ENCODE measurements at places on chromosomes 6 and 20.
A peak's percentile ranks its signal among the peaks of the same experiment; 100 is the strongest.

DNA sequence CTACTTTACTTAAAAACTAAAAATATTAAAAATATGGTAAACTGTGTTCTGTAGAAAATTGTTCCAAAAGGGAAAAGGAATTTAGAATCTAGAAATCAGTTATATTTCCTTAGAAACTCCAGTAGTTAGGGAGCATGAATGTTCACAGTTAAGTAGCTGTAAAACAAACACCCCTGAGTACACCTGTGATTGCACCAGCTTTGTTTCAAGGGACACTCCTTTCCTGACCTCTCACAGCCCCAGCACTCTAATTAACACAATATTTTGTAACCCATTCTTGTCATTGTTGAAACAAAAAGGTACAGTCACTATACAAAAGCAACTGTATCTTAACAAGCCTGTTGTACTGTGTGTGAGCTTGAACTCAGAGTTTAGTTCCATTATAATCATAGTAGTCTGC is 72.3 kb downstream of the NCOA7 start:
- no peak for DNase-seq

DNA sequence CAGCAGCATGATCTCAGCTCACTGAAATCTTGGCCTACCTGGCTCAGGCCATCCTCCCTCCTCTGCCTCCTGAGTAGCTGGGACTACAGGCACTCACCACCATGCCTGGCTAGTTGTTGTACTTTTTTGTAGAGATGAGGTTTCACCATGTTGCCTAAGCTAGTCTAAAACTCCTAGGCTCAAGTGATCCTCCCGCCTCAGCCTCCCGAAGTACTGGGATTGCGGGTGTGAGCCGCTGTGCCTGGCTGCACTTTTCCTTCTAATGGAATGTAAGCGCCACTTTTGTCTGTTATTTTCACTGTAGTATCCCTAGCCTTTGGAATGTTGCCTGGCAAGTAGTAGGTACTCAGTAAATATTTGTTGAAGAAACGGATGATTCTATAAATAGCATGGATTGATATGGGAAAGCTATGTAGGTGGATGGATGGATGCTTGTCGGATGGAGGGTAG is 10.4 kb upstream of the TRIB3 start:
- no peak for DNase-seq

DNA sequence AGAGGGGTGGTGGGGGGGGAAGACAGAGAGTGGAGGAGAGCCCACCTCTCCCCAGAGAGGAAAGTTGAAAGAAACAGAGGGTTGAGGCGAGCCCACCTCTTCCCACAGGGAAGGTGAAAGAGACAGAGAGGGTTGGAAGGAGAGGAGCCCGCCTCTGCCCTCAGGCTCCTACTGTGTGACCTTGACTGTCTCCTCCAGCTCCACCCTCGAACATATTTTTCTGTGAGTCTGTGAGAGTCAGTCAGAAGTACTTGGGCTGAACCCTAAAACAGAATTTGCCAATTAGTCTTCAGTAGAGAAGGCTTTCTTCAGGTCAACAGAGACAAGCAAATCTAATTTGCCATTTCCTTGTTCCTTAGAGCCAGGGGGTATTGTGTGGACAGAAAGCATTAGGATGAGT is 153.7 kb upstream of the SNX9 start:
- no peak for DNase-seq

GRCh38 chr20:50343490-50344179 is 153.0 kb downstream of the CEBPB start:
- no peak for DNase-seq

DNA sequence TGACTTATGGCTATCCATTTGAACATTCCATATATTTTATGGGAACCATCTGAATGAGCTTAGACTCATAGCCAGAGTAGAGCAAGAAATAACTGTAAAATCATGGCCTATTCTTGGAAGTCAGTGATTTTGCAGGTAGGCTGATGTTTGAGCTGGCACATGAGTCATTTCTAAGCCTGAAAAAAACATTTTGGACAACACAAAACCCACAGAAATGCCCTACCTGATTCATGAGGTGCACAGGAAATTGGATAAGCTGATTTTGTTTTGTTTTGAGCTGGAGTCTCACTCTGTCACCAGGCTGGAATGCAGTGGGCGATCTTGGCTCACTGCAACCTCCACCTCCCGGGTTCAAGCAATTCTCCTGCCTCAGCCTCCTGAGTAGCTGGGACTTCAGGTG is 443.0 kb downstream of the PKHD1 start:
- no peak for DNase-seq

DNA sequence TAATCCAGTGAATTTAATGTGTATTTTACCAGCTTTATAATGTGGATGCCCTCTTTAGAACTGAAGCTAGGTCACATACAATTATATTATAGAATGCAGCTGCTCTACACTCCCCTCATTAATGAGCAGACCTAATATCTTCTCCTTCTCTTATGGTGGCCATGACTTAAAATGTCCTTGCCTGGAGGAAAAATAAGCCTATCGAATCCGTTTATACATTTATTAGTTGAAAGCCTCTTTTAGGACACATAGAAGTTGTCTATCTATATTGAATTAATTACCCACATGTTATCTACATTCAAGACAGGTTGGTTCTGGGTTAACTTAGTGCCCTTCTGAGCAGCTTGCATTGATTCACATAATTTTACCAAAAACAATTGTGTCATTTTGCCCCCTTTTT is 1716.8 kb downstream of the HACE1 start:
- DNase-seq: no peak

DNA sequence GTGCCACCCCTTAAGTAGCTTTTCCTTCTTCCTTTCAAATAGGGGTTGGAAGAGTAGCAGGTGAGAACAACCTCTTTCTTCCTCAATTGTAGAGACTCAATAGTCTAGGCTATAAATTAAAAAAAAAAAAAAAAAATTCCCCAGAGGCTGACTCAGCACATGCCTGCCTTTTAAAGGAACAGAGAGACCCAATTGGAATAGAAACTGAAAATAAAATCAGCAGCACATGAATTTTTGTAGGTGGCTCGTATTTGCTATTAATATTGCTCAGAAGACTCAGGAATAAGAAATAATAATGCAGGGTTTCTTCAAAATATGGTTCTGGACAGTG is 19.3 kb downstream of the TOP1 start:
- DNase-seq: peak; percentile 22

GRCh38 chr20:8309634-8310033 is 177.6 kb downstream of the PLCB1 start:
- DNase-seq: peak; percentile 44

DNA sequence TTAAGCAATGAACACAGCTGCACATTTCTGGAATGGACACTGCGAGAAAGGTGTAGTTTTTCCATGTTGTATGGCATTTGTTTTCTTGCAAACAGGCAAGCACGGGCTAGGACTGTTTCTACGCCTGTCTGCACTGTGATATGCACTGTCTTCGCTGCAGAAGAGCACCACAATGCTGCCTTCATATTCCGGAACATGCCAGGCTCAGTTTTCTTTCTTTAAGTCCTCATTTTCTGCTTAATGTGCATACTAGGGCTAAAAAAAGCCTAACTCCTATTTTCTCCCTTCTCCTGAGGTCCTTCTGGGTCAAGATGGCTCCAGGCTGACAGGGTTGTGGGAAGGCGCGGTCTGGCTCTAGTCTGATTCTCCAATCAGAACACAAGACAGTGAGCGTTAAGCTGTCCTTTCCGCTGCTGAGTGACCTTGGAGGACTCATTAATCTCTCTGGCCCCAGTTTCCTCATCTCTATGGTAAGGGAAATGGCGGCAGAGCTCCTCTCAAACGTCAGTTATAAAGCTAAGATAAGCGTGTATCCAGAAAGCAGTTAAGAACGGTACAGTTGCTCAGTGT is 379.9 kb downstream of the C6orf118 start:
- no peak for DNase-seq

- no peak for DNase-seq
These were observed 111.1 kb downstream of the DLL1 start for GRCh38 chr6:170179616-170180324.

GRCh38 chr20:47585087-47585747 is 83.5 kb downstream of the NCOA3 start:
- DNase-seq: no peak

- no peak for DNase-seq
These were observed 183.5 kb upstream of the COL21A1 start for GRCh38 chr6:56430629-56431600.

DNA sequence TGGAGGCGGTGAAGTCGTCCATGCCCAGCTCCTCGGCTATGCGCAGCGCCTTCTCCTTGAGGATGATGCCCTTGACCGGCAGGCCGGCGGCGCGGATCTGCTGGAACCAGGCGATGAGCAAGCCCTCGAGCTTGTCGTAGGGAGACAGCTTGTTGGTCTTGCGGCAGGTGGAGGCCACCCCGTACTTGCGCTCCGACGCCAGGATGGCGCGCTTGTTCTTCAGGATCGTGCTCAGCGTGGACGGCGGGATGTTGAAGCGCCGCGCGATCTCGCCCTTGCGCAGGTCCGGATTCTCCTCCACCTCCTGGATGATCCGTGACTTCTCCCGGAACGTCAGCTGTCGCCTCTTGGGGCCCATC is 435 bp downstream of the CENPB start:
- DNase-seq: peak; percentile 58

DNA sequence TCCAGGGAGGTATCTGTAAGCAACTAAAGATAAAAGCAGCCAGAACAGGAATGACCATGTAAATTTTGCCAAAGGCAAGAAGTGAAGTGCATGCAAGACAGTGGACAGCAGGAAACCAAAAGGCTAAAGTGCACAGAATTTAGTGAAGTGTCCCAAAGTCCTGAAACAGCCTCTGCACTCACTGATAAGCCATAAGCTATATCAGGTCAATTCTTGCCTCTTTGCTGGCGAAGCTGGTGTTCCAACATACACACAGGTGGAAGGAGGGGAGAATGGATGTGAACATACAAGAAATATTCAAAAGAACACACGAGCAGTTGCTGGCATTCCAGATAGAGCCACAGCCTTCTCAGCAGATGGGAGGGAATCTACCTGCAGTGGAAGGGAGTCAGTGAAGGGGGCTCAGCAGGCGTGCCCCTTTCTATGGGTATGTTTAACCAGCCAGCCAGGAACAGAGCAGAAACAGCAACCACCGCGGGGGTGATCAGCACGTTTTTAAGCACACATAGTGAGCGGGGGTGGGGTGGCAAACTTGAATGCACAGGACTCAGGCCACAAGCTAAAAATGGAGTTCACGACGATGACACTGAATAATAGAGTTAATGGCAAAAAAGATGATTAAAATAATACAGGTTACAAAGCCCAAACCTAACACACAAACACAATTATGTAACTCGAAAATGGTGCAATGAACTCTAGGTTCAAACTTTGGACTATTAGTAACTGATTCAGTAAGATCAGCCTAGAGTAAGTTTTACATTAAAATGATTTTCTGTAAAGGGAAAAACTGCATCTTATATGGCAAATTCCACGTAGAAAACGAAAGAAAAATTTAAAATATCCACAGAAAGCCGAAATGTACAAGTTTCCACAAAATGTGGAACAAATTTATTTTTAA is 1.2 kb downstream of the ECI2 start:
- no peak for DNase-seq

- DNase-seq: no peak
These were observed 10.5 kb upstream of the TBX18 start for GRCh38 chr6:84774985-84775284.

GRCh38 chr6:33014841-33015634 is 5.6 kb upstream of the HLA-DOA start:
- peak; percentile 76 for DNase-seq

DNA sequence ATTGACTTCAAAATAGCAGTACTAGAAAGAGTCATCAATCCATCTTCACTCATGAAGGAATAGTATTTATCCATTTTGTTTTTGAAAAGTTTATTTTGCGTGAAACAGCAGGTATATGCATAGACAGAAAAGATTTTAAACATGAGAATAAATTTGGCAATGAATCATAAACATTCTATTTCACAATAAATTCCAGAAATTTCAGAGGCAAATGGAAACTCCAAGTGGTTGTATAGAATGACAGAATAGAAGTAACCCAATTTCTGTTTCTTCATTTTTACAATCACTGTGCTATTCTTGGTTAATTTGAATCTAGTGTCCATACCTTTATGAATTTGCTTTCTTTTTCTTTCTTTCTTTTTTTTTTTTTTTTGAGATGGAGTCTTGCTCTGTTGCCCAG is 173.0 kb upstream of the ECI2 start:
- no peak for DNase-seq

GRCh38 chr20:20299904-20300303 is 68.0 kb upstream of the INSM1 start:
- DNase-seq: no peak

- DNase-seq: no peak
These were observed 52.0 kb downstream of the TBXT start for GRCh38 chr6:166115609-166116008.

GRCh38 chr6:71745525-71745924 is 140.8 kb upstream of the RIMS1 start:
- DNase-seq: no peak

- DNase-seq: peak; percentile 74
These were observed 152.3 kb upstream of the BEND6 start for GRCh38 chr6:56802584-56802983.

GRCh38 chr20:42093542-42094440 is 475.6 kb upstream of the CHD6 start:
- no peak for DNase-seq

DNA sequence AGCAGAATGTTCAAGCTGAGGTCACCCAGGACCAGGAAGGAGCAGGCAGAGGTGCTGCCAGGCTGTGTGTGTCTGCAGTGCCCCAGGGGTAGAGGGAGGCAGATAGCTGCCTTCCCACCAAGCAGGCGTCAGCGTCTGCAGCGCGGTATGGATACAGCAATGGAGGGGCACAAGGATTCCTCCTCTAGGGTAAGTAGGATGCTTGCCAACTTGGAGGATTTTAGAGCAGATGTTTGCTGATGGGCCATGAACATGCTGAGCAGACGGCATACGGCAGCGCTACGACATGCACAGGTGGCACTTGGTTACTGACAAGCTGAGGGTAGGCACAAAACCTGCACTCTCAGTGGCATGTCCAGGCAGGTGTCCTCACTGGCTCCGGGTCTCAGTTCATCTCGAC is 48.1 kb downstream of the PSMG4 start:
- no peak for DNase-seq

GRCh38 chr6:112773187-112773586 is 426.1 kb downstream of the RFPL4B start:
- peak; percentile 86 for DNase-seq

DNA sequence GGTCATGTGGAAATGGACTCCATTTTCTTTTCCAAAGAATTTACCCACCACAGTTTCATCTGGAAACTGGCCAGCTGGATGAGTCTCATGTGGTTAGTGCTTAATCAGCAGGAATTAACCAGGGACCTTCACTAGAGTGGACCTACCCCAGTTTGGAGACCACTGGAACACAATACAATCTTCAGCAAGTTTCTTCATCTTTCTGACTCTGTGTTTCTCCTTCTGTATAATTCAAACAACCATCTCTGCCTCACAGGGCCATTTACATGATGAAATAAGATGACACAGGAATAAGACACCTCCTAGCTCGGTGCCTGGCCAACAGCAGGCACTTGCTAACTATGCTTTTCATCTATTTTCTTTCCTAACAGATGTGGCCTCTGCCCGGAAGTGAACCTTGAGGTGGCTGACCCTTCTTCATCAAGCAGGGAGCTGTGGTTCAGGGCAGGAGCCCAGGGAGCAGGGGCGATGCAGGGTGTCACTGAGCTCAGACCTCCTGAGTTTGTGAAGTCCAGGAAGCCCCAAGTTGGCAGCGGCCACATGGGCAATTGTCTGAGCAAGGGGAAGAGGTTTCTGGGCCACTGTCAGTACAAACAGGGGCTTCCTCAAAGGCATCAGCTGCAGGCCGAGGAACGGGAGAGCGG is 98.8 kb downstream of the SOD2 start:
- DNase-seq: peak; percentile 85

GRCh38 chr6:136669299-136669699 is 119.1 kb upstream of the MAP7 start:
- peak; percentile 86 for DNase-seq

Data from fibroblast of skin of abdomen (primary cell).